ENCODE measurements at places on chromosomes 6 and 20.

- no peak for DNase-seq
Observed at GRCh38 chr20:45462711-45463509, 6.6 kb upstream of the WFDC2 start.

DNA sequence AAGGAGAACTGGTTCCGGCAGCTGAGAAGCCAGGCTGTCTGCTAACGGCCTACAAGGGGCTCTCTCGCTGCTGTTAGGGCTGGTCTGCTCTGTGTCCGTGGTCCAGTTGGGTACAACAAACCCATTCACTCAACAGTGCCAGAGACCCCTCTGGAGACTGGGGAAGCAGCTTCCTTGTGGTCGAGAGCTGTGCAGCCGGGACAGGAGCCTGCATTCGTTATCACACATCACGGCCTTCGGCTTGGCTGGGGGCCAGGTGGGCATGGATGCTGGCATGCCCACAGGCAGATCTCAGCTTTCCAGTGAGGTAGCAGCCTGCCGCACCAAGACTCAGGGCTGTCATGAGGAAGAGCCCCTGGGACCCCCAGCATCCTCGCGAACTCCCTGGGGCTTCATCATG lies 124.7 kb downstream of the PREX1 start:
- DNase-seq = no peak

GRCh38 chr6:44045672-44046015 lies 81.6 kb downstream of the MRPL14 start:
- DNase-seq = no peak

DNA sequence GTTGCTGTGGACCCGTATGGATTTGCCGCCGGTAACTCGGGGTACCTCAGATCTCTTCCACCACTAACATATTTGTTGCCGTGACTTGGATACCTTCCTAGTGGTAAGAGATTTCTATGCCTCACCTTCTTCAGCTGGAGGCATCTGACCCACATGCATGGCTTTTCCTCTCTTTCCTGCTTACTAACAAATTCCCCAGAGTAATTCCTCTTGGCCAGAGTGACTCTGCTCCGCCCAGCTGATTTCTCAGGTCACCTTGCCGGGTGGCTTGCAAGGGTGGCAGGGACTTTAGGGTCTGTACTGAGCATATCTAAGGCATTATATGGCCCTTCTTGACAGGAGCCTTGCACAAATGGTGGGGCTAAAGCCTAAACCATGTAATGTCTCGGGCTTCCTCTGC lies 38.2 kb downstream of the FAM184A start:
- DNase-seq = no peak
